ENCODE measurements at places on chromosomes 3 and 15.

DNA sequence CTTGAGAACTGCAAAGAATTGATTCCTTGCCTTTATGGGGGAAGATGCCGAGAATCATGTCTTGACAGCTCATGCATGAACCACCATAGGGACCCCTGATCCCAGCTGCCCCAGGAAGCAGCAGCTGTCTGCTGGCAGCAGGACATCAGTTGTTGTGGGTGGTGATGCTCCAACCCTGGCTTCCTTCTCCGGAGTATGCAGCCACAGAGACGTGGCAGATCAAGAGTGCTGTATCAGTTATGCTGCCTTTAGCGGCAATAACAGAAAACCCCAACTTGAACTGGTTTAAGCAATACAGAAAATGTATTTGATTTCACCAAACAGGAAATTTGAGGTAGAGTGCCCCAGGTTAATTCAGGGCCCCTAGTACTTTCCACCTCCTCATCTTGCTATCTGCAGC lies 92.2 kb upstream of the TNFAIP8L3 start:
- no peak for DNase-seq

- DNase-seq = no peak
Measured at GRCh38 chr3:49568965-49569364, 14.7 kb downstream of the BSN start.

GRCh38 chr15:80597076-80597475 lies 98.0 kb upstream of the ABHD17C start:
- DNase-seq = no peak

DNA sequence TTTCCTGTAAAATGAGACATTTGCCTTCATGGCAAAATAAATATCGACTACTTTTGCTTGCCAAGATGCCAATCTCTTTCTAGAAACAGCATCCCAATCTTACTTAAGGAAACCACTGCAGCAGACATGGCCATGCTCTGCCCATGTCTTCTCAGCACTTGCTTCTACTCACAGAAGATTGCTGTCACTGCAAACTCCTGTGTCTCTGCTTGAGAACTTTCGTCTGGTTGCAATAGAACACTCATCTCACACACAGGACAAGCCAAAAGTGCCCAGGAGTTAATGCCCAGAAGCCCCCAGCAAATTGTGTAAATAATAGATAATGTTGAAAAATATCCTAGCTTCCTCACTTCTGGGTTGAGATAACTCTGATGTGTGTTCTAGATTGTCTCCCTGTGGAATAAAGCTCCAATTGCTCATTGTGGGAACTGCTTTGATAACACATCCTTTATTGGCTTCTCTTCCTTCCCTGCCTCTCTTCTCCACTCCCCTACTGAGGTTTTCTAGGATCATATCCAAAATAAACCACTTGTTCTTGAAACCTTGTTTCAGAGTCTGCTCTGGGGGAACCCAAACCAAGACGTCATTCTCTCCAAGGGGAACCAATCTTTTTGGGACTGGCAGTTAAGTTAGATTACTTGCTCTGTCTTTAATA lies 156.3 kb upstream of the STRIT1 start:
- DNase-seq = no peak

DNA sequence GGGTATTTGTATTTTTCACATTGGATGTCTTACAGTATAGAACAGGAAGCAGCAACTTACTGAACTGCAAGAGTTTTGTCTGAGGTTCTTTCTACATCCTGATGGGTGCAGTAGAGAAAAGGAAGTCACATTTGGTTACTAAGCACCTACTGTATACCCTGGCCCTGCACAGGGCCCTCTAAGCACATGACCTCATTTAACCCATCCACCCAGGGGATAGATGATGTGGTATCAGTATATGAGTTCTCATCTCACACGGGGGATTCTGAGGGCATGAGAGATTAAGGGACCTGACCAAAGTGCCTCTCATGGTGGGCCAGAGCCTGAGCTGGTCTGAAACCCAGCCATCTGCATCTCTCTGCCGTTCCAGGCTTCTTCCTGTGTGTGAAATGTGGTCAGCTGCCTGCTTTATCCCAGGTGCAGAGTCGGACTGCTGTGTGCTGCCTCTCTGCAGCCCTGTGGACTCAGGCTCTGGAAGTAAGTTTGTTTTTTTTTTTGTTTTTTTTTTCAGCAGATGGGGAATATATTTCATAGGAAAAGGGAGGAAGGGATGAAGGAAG lies 17.9 kb downstream of the SLC6A11 start:
- no peak for DNase-seq

GRCh38 chr3:732326-732928 lies 360.4 kb upstream of the CNTN6 start:
- no peak for DNase-seq

GRCh38 chr15:60554494-60554893 lies 75.6 kb upstream of the ICE2 start:
- DNase-seq = no peak

DNA sequence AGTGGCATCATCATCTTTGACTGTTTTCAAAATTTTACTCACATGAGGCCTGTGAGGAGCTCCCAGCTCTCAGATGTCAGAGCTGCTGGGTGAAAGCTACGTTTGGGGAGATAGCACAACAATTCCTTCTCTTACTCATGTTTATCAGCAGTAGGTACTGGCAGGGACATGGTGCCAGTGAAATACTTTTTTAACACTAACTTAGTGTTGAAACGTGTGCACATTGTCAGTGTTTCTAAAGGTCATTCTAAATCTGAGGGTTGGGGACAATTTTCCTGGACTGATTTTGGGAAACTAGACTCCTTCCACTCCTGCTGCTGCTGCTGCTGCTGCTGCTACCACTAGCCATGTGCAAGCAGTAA lies 487.4 kb downstream of the PDCD6IP start:
- DNase-seq = no peak

DNA sequence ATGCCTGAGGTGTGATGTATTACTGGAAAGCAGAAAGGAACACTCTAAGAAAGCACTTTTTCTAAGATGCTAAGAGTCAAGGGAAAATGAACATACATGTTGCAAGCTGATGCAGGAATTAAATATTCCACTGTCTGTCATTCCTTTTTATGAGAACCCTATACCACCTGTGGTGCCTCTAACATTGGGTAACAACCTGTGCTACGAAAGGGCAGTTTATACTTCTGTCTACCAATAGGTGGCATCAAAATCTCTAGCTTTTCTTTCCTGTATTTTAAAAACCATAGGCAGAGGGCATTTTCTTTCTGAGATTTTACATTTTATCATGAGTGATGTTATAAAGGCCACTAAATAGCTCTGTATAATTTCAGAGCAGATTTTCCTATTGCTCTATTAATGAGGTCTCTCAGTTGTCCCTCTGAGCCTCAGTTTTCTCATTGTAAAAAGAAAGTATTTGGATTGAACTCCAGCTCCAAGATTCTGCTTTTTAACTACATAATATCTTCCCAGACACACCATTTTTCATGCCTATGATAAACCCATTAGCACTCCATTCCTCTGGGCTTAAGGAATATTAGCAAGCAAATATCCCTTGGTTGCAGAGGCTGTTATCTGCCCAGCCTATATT lies 3.5 kb upstream of the CPNE4 start:
- DNase-seq = peak; percentile 27

DNA sequence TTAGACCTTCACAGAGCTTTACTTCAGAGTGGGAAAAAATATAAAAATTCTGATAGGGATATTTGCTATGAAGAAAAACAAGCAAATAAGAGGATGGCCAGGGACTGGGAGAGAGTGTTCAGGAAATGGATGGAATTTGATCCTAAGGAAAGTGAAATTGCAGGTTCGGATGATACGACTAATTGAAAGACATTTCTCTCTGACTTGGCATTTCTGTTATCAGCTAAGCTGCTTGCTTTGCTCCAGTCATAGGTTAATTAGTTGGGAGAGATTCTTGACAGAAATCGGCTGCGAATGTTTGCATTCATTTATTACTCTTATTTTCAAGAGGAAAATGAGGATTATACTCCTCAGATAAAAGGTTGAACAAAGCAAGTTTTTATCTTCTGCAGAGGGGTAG lies 808.7 kb upstream of the NECTIN3 start:
- no peak for DNase-seq

- DNase-seq = no peak
Measured at GRCh38 chr3:157375342-157375986, 61.2 kb upstream of the PTX3 start.

DNA sequence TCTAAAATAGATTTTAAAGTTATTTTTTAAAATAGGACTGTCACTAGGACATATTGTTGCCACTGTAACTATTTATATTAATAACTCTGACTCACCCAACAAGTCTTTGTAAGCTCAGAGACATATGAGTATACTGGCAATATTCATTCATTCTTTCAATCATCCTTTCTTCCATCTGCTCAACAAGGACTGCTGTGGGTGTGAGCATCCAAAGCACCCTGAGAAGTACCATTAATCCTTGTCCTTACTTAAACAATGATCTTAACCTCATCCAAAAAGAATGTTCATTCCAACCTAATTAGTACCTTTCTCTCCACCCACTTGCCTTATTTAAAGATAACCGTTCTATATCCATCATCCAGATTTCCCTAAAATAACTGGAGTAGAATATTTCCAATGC lies 94.2 kb upstream of the PPP2R3A start:
- DNase-seq = no peak

GRCh38 chr3:112739252-112739965 lies 98.5 kb upstream of the CCDC80 start:
- DNase-seq = no peak

- DNase-seq = peak; percentile 44
Measured at GRCh38 chr3:108153451-108153981, 62.7 kb upstream of the CD47 start.

- DNase-seq = no peak
Measured at GRCh38 chr3:114506591-114507300, 212.9 kb downstream of the TIGIT start.

DNA sequence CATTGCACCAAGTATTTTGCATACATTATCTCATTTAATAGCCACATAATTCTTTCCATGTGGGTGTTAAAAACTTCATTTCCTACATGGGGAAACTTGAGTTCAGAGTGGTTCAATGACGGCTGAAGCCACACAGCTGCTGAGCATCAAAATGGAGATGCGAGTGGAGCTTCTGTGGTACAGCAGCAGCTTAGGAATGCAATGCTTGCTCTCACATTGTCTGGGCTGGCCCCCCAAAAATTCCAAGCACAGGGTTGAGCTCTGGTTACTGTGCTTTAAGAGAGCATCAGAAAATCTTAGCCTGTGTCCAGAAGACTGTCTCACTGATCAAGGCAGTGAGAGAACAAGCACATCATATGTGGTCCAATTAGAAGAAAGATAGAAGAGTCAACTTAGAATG lies 57.4 kb upstream of the GADL1 start:
- DNase-seq = no peak

GRCh38 chr15:63582718-63583426 lies 14.3 kb upstream of the FBXL22 start:
- DNase-seq = no peak

- DNase-seq = no peak
Measured at GRCh38 chr15:50235794-50236193, 29.7 kb downstream of the HDC start.

GRCh38 chr3:29346828-29347227 lies 66.0 kb downstream of the RBMS3 start:
- DNase-seq = no peak

DNA sequence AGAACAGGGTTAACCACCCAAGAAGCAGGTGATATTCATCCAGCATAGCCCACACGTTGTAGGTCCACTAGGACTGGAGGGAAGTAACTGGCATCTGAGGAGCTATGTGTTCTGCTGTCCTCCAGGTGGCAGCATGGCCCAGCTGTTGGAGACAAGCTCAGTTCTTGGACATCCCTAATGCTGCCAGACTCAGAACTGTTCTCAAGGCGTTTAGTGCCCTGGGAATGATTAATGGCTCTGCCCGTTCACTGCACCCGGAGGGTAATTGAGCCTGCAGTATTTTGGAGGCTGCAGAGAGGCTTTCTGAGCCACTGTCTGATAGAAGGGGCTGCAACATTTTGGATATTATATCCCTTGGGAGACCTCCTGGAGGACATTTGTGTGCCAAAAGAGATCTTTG lies 521.3 kb upstream of the SEMA6D start:
- peak; percentile 50 for DNase-seq

DNA sequence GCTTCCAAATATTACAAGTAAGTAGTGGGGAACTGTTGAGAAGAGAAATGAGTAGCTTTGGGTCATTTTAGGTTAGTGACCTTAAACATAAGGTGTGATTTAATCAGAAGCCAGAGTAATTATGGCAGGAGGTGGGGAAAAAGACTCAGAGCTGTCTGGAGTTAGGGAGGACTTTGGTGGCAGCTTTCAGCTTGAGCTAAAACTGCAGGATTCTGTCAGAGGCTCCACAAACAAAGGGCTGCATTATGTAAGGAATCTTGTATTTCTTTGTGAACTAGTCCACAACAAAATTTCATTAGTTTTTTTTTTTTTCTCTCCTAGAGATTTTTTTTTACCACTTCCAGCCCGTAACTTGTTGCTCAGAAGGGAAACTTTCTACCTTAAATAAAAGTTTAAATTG lies 345.3 kb downstream of the TIGIT start:
- DNase-seq = no peak

DNA sequence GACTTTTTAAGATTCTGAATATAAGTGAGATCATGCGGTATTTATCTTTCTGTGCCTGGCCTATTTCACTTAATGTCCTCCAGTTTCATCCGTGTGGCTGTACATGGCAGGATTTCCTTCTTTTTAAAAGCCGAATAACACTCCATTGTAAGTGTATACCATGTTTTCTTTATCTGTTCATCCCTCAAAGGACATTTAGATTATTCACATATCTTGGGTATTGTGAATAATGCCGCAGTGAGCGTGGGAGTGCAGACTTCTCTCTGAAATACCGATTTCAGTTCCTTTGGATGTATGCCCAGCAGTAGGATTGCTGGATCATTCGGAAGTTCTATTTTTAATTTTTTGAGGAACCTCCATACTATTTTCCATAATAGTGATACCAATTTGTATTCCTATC lies 136.1 kb downstream of the APBA2 start:
- no peak for DNase-seq

DNA sequence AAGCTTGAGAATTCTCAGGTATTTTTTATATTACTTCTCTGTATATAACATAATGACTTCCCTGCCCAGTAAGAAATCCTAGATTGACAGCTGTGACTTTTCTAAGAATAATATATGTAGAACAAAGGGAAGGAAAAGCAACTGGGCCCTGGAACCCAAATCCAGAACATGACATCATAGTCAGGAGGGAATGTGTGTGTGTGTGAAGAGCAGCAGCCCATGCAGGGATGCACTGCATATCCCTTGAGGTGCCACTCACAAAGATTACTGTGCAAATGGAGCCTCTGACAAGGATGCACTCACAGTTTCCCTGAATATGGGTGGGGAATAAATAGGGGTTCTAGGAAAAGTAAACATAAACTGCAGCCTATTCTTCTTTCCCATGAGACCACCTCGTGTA lies 279.5 kb downstream of the NEK10 start:
- DNase-seq = no peak

GRCh38 chr15:87656372-87656771 lies 600.2 kb downstream of the NTRK3 start:
- DNase-seq = no peak

DNA sequence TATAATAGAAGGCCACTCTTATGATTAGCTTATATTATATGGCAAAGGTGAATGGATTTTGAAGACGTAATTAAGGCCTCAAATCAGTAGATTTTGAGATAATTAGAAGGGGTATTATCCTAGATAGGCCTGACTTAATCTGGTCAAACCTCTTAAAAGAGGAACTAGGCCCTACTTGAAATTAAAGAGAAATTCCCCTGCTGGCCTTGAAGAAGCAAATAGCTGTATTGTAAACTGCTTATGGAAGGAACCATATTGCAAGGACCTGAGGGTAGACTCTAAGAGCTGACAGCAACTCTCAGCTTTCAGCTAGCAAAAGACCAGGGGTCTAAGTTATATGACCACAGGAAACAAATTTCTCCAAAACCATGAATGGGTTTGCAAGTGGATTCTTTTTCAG lies 219.0 kb upstream of the ONECUT1 start:
- DNase-seq = no peak

GRCh38 chr15:44593042-44593736 lies 56.2 kb downstream of the EIF3J start:
- no peak for DNase-seq

Data from GM13976 (cell line).